Stimulated activated CD8-positive, alpha-beta memory T cell treated with anti-CD3 and anti-CD28 coated beads, Interleukin-2, amount 100 ng/mL, for 1 hour (primary cell): ENCODE measurements at places on chromosomes 2 and 18.

- no peak for DNase-seq
Measured at GRCh38 chr18:70004696-70005095, 57.0 kb upstream of the CD226 start.

DNA sequence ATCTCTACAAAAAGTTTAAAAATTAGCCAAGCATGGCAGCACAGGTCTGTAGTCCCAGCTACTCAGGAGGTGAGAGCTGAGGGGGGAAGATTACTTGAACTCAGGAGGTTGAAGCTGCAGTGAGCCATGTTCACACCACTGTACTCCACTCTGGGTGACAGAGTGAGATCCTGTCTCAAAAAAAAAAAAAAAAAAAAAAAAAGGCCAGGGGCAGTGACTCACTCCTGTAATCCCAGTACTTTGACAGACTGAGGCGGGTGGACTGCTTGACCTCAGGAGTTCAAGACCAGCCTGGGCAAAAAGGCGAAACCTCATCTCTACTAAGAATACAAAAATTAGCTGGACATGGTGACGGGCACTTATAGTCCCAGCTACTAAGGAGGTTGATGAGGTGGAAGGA, 37.0 kb downstream of the PUM2 start:
- DNase-seq: no peak

DNA sequence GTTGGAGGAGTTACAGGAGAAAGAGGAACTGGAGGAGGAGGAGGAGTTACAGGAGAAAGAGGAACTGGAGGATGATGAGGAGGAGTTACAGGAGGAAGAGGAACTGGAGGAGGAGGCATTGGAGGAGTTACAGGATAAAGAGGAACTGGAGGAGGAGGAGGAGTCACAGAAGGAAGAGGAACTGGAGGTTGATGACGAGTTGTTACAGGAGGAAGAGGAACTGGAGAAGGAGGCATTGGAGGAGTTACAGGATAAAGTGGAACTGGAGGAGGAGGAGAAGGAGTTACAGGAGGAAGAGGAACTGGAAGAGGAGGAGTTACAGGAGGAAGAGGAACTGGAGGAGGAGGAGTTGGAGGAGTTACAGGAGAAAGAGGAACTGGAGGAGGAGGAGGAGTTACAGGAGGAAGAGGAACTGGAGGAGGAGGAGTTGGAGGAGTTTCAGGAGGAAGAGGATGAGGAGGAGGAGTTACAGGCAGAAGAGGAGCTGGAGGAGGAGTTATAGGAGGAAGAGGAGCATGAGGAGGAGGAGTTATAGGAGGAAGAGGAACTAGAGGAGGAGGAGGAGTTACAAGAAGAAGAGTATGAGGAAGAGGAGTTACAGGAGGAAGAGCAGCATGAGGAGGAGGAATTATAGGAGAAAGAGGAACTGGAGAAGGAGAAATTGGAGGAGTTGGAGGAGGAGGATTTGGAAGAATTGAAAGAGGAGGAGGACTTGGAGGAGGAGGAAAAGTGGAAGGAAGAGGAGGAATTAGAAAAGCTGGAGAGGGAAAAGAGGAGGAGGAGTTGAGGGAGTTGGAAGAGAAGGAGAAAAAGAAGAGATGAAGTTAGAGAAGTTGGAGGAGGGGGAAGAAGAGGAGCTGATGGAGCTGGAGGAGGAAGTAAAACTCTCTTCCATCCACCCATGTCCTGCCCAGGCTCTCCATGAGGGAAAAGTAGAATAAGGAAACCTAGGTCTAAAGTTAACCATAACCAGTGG, 37.2 kb downstream of the CLASP1 start:
- DNase-seq: no peak

DNA sequence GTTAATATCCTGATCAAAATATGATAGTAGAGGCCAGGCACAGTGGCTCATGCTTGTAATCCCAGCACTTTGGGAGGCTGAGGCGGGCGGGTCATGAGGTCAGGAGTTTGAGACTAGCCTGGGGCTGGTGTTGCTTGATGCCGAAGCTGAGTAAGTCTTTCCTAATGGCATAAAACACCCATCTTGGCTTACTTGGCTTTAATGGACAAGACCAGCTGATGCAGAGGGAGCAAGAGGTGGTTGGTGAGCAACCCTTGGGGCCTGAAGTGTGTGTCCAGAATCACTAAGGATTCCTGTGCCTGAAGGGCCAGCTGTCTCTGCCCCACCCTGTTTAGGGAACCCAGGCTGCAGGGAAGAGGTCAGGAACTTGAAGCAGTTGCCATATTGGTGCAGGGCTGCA, 217.2 kb downstream of the ARL4C start:
- no peak for DNase-seq

GRCh38 chr18:62425465-62426190, 97.2 kb upstream of the ZCCHC2 start:
- no peak for DNase-seq

GRCh38 chr2:199692489-199692888, 158.5 kb downstream of the FTCDNL1 start:
- DNase-seq: no peak

- DNase-seq: no peak
Measured at GRCh38 chr2:227597036-227597435, 1.7 kb upstream of the SCYGR2 start.
